ENCODE measurements at places on chromosomes 5 and 9.
A peak's percentile ranks its signal among the peaks of the same experiment; 100 is the strongest.

- peak; percentile 68 for DNase-seq
These were observed 99.3 kb downstream of the ACTBL2 start for GRCh38 chr5:57383093-57383861.

GRCh38 chr5:126881821-126882600 is 105.1 kb downstream of the LMNB1 start:
- no peak for DNase-seq

DNA sequence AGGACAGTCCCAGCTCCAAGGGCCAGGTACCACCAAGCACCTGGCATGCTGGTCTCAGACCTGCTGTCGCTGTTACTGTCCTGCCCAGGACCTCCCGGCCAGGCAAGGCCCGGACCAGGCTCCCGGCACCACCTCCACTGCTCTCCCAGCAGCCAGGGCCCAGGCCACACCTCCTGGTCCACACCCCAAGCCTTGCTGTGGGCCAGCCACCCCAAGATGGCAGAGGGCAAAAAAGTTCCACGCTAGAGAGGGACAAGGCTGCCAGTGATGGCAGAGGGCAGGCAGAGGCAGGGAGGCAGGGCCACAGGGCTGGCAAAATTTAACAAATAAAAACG is 1.1 kb downstream of the DNLZ start:
- DNase-seq: no peak

- no peak for DNase-seq
These were observed 24.0 kb downstream of the TRIP13 start for GRCh38 chr5:916441-917293.

DNA sequence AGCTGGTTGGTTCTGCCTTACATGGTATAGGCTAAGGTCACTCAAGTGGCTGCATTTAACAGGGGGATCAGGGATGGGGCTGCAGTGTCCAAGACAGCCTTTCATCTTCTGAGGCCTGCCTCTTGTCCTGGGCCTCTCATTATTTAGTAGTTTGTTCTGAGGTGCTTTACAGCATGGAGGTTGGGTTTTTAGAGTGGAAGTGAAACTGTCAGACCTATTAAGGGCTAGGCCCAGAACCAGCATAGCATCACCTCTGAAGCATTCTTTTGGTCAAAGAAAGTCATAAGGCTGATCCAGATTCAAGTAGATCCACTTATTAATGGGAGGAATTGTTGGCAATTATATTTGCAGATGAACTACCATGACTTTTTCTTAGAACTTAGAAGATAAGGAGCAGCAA is 146.0 kb upstream of the NMUR2 start:
- no peak for DNase-seq

GRCh38 chr5:139669662-139670368 is 21.7 kb downstream of the CXXC5 start:
- DNase-seq: peak; percentile 1

GRCh38 chr9:8750639-8751051 is 951.1 kb upstream of the DMAC1 start:
- DNase-seq: no peak

- DNase-seq: peak; percentile 57
These were observed 1.1 kb upstream of the MAT2B start for GRCh38 chr5:163504079-163504931.

GRCh38 chr9:108687006-108687987 is 168.5 kb downstream of the ACTL7B start:
- peak; percentile 93 for DNase-seq

GRCh38 chr5:74640450-74640953 is at the start of gene ENC1:
Gene ENC1, minus strand, starts transcription at chr5:74640728. Its CDS starts 4,243 bp downstream, at chr5:74636485.
- peak; percentile 97 for DNase-seq

DNA sequence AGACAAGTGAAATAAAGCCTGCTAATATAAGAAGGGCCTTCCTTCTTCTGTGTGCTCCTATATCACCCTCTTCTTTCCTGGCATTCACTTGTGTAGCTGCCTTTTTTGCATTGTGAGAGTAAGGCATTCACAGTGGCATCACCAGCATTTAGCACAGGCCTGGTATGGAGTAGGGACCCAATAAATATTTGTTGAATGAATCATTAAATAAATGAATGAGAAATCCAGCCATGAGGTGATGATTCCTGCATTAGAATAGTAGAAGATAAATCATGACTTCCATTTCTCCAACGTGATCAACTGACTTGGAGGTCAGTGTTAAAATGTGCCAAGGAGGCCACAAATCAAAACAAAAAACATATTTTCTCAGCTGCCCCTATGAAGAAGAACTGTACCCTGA is 3.9 kb downstream of the PLPPR1 start:
- DNase-seq: peak; percentile 46

DNA sequence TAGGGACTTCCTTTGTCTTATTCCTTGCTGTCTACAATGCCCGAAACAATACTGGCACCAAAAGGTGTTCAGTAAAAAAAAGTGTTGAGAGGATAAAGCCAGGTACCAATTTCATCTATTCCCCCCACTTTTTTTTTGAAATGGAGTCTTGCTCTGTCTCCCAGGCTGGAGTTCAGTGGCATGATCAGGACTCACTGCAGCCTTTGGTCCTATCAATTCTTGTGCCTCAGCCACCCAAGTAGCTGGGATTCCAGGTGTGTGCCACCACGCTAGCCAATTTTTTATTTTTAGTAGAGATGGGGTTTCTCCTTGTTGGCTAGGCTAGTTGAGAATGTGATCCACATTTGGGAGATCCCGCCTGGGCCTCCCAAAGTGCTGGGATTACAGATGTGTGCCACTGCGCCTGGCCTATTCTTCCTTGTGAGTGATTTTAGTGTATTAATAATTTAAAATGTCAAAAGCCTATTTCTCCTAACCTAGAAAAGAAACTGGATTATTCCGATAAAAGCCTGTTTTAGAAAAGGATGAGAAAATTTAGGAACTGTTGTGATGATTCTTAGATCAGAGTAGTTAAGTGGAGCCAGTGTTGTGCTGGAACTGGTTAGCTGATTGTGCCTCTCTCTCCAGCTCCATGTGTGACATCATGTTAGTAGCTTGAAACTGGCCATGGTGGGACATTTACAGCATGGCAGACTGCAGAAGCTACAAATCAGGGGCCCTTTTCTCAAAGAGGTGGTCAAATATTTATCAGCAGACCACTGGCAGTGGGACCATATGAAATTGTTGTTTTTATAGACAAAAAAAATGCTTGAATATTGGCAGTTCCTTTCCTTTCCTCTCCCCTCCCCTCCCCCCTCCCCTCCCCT is 14.3 kb downstream of the CDC42SE2 start:
- DNase-seq: peak; percentile 25

- DNase-seq: peak; percentile 32
These were observed 4.2 kb downstream of the ADAM19 start for GRCh38 chr5:157571357-157571827.

DNA sequence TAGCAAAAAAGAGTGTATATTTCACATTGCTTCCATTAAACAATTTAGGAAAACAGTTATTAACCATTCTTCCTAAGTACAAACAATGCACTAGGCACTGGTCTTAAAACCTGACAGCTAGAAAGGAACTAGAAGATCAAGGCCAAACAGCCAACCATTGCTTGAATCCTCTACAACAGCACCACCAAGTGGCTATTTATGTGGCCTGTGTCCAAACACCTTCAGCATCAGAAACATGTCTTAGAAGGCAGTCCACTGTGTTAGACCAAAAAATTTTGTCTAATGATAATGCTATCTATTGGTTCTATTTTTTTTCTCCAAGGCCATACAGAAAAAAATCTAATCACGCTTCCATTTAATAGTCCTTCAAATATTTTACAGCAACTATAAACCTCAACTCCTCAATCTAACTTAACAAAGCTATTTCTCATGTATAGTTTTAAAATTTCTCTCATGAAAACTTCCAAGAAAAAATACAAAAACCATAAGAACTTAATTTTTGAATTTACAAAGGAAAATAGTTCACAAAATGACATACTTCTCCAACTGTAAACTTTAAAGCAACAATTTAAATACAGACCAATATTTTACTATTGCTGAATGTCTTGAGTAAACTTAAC is 36.1 kb downstream of the CAAP1 start:
- peak; percentile 70 for DNase-seq

DNA sequence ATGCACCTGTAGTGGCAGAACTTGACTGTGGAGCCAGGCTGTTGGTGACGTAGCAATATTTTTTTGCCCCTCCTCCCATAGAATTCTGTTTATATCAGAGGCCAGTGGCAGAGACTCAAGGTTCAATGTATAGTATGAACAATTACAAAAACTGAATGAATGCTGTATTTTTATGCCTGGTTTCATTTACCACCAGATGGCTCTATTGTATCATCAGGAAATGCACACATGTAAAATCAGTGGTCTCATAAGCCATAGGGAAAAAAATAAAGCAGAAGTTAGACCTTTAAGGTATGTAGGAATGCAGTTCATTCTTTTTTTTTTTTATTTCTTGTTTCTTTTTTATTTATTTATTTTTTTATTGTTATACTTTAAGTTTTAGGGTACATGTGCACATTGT is 43.6 kb downstream of the CCDC192 start:
- peak; percentile 9 for DNase-seq

DNA sequence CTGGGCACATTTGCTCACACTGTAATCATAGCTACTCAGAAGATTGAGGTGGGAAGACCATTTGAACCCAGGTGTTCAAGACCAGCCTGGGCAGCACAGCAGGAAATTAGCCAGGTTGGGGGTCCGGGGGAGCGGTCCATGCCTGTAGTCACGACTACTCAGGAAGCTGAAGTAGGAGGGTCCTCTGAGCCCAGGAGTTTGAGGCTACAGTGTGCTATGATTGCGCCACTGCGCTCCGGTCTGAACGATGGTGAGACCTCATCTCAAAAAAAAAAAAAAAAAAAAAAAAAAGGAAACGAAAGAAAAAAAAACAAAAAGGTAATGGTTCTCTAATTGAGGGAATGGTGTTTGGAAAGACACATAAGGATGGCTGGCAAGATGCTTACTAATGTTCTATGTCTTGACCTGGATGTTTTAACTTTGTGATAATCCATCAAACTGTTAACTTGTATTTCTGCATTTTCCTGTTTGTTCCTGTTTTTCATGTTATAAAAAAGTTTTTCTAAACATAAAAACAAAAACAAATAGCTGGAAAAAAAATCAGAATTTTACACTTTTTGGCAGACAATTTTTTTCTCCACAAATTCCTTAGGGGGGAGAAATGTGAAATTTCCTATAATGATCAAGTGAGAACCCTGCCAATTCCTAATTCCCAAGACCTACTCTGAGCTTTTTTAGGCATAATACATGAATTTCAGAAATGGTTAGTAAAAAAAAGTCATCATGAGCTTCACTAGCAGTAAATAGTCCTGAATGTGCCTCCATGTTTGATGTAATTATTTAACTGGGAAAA is 96.9 kb downstream of the DENND1A start:
- no peak for DNase-seq

DNA sequence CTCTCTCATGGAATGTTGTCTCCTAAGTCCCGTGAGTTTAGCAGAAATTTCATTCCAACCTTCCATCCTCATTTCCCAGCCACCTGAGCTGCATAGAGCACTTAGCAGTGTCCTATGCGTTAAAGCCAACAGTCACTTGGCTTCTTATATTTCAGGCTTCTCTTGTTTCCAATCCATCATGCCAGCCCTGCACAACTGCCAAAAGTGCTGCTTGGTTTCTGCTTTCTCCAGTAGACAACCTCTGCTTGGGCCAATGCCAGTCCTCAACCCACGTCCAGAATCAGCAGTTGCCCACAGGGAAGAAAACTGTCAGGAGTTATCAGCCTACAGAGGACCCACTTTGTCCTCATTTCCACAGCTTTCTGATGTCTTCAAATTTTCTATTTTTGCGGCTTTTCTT is 42.5 kb downstream of the KCNIP1 start:
- no peak for DNase-seq

DNA sequence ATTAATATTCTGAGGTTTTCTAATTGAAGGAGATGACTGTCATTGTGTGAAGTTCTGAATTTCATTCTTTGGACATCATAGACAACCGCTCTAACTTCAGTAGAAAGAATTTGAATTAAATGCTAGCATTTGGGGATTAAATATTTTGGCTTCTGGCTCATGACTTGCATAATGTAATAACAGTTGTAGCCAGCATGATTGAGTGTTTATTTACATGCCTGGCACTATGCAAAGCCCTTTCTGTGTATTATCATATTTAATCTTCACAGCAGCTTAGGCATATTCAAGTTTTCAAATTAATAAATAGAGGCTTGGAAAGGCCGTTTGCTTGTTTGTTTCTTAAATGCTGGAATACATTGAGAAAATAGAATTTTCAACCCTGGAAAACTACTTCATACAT is 19.6 kb upstream of the HTR1A start:
- DNase-seq: no peak

DNA sequence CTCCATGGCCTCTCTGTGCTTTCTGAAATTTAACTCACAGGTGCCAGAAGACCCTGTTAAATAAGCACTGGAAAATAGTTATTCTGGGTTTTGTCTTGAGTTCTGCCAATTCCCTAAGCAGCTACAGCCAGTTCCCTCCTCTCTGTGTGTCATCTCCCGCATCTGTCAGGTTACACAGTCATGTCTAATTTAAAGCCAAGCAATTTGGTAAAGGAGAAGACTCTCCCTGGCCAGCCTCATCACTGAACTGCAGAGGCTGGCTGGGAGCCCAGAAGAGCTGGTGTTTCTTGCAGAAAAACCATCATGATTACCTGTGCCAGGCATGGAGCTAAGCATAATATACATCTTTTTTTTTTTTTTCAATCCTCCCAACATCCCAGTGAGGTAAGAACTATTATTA is 141.3 kb upstream of the ZNF366 start:
- no peak for DNase-seq

- peak; percentile 20 for DNase-seq
These were observed 449.0 kb downstream of the CCDC171 start for GRCh38 chr9:16001856-16002255.

- peak; percentile 71 for DNase-seq
These were observed 173.1 kb downstream of the KDM4C start for GRCh38 chr9:6930827-6931226.

DNA sequence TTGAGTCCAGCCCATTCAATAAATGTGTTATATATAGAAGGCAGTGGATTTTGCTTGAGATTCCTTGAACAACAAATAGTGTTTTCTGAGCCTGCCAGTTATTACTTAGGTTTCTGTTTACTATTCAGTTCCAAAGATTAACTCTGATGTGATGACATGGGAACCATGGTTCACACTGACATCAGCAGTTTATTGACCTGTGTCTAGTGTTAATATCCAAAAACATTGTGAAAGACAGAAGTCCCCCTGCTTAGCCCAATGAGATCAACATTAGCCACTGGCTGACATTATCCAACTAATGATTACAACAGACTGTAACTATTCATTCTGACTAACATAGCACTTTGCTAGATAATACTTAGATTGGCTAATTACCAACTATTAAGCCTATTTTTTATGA is 14.9 kb downstream of the APBA1 start:
- peak; percentile 67 for DNase-seq

- no peak for DNase-seq
These were observed 5.4 kb downstream of the ELL2 start for GRCh38 chr5:95956021-95956899.
